ENCODE measurements at places on chromosomes 4 and X. TPM values are rescaled to one million over a fixed set of nuclear protein-coding genes. Genes with fewer than 3 reads are reported as not detected.

DNA sequence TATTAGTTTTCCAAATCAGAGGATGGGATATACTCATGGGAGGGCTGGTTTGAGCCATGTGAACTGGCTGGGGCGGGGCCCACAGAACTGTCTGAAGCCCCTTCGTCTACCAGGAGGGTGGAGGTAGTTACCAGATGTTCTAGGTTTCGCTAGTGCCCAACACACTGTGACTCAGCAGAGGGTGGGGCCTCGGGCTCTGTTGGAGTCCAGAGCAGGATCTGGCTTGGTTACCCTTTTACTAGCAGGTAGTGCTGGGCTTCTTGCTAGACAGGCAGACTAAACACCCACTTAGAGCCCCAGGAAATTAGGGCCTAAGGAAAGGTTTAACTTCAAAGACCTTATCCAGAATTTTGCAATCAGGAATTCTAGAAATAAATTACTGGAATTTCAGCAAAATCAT is 56.2 kb upstream of the CHRDL1 start:
- peak; percentile 3 for DNase-seq
- no peak overlapping the region for H3K27ac ChIP-seq
- no peak overlapping the region for H3K4me3 ChIP-seq
- no peaks in the 10 kb centered on the region for H3K4me1 ChIP-seq
- no peaks in the 10 kb centered on the region for H3K27me3 ChIP-seq

DNA sequence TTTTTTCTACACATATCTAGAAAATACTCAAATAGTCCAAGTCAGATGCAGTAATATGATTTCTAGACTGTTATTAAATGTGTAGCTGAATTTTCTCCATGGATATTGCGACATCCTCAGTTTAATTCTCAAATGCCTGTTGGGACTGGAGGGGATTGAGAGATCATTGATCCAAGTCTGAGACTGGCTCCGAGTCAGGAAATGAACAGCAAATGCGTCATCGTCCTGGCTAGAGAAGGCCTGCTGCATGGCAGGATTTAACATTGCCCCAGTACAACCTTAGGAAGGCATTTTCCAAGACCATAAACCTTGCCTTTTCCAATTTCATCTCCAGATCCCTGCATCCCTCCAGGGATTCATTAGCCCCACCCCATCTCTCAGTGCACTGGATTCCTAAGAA is 56.6 kb upstream of the SLC6A14 start:
- H3K4me3 ChIP-seq: no peak overlapping the region
- no peak for DNase-seq
- no peak overlapping the region for H3K27ac ChIP-seq
- H3K27me3 ChIP-seq: no peaks in the 10 kb centered on the region

- no peaks in the 10 kb centered on the region for H3K4me1 ChIP-seq
- DNase-seq: no peak
- no peak overlapping the region for H3K27ac ChIP-seq
- no peak overlapping the region for H3K4me3 ChIP-seq
- no peaks in the 10 kb centered on the region for H3K27me3 ChIP-seq
Observed at GRCh38 chr4:28350485-28350884, 1489.8 kb downstream of the STIM2 start.

- H3K27me3 ChIP-seq: no peaks in the 10 kb centered on the region
- H3K4me3 ChIP-seq: peak within 1 kb of the TSS; percentile 92
- H3K36me3 ChIP-seq: no peaks in the 10 kb centered on the region
- no peak within 1 kb of the TSS for H3K27ac ChIP-seq
Observed at GRCh38 chr4:110198435-110199416, at the start of gene ELOVL6. Gene ELOVL6, minus strand, starts transcription at chr4:110198615. Its CDS starts 280 bp downstream, at chr4:110198335.

GRCh38 chr4:150493851-150494250 is 88.1 kb upstream of the MAB21L2 start:
- H3K27me3 ChIP-seq: no peaks in the 10 kb centered on the region
- H3K4me1 ChIP-seq: no peaks in the 10 kb centered on the region
- no peak overlapping the region for H3K4me3 ChIP-seq

ADH6 gene
- total RNA-seq: not detected

Measured in CD4-positive, alpha-beta T cell (primary cell).